ENCODE measurements at places on chromosomes 5 and 9.

DNA sequence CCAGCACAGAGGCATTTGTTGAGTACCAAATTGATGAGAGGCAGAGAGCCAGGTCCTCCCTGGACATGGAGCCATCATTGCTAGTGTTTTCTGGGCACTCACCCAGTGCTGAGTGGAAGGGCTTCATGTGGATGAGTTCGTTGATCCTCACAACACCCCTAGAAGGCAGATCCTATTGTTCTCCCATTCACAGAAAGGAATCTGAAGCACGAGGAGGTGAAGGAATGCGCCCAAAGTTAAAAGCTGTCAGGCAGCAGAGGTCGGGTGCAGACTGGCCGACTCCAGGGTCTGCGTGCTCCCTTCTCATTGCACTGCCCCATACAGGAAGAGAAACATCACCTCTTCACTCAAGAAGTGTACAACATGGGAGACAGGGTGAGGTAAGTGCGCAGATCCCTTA, 153.5 kb upstream of the TNPO1 start:
- no peak for DNase-seq

DNA sequence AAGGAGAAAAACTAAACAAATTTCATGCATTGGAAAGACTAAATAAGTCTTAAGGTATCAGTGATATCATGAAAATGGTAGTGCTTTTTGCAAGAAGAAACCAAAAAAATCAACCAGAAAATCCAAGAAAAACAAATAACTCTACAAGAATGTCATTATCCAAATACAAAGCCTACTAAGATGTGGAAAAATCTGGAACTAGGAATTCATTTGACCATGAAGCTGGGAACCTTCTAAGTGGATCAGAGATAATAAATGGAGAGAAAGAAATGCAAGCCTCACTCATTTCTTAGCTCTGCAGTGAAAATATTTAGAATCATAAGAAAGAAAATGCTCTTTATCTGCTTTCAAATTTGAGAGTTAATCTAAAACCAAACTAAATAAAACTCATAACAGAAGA, 51.3 kb downstream of the RASEF start:
- DNase-seq: peak; percentile 68

DNA sequence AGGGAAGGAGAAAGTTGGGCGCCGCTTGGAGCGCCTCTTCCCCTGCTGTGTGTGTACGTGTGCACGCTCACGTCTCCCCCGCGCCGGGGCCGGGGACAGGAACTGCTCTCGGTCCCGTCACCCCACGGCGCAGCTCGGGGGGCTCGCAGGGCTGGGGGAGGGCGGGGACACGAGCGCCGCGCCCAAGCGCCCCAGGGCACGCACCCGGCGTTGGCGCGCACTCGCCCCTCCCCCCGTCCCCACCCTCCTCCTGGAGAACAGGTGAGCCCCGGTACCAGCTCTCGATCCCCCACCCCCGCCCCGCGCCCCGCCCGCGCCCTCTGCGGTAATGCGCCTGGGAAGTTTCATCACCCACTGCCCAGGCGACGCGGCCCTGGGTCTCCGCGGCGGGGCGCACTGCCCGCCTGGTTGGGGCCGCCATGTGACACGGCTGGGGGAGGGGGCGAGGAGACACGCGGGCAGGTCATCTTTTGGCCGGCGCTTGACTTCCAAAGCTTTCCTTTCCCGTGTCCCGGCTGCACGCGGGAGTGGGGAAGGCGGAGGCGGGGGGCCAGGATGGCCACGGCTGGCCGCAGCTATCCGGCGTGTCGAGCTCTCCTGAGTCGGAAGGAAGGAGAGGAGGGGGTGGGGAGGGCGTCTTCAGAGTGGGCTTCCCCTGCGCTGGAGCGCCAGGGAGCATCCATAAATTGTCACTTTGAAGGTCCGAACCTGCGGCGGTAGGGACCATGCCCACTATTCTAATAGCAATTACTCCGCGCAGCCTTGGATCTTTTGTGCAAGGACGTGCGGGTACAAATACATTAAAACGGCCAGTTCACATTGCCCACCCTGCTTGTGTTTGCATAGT, 1.5 kb upstream of the STC2 start:
- DNase-seq: peak; percentile 77

DNA sequence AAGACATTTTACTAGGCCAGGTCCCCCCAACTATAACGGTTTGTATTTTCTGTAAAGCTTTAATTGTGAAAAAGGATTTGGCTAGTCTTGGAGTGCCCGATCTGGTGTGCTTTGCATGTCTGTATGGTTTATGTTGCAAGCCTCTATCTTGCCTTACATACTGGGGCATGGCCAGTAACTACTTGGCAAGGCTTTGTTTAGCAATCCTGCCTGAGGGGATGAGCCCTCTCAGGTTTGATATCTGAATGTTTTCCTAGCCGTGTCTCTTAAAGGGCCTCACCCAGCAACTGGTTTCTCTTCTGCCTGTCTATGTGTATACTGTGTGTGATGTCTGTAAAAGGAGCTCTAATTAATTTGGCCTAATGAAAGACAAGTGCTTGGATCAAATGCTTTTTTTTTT, 61.3 kb upstream of the SPINK5 start:
- no peak for DNase-seq

DNA sequence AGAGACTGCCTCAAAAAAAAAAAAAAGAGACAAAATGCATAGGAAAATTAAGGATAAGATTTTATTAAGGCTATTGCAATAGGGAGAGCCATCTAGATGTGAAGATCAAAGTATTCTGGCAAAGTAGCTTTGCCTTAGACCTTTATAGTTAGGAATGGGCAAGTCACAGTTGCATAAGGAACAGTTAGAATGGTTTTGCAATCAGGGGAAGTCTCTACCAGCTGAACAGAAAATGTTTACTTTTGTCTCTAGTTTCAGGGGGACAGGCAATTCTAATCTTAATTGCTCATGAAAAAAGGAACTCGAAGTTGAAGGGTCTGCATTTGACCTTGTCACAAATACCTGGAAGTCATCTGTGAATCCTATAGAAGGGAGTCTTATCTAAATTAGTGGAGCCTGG, 13.1 kb upstream of the ATP6V1G1 start:
- no peak for DNase-seq

DNA sequence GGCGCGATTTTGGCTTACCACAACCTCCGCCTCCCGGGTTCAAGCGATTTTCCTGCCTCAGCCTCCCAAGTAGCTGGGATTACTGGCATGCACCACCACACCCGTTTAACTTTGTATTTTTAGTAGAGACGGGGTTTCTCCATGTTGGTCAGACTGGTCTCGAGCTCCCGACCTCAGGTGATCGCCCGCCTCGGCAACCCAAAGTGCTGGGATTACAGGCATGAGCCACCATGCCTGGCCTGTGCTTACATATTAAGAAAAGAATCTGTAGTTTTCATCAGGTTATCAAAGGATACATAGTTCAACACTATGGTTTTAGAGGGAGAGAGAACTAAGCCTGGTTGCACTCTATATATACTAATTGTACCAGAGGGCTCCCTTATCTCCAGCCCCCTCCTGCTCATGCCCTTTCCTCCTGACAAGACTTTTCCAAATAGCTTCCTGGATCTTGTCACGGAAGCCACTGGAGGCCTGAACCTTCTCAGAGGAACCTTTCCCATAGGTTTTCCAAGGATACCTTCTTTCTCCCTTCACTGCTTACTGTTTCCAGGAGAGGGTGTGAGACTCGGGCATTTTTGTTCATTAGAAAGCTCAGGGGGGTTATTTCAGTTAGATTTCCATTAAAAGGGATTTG, 53.1 kb downstream of the SLC44A1 start:
- DNase-seq: no peak

GRCh38 chr9:1100945-1101344, 50.8 kb downstream of the DMRT2 start:
- DNase-seq: peak; percentile 36

- DNase-seq: no peak
Observed at GRCh38 chr9:90903766-90904424, 102.3 kb downstream of the SYK start.

GRCh38 chr5:149439899-149440542, 60.9 kb upstream of the IL17B start:
- peak; percentile 69 for DNase-seq

- DNase-seq: no peak
Observed at GRCh38 chr9:130414910-130415746, 29.6 kb upstream of the ASS1 start.

GRCh38 chr9:38644601-38645000, 24.2 kb upstream of the ANKRD18A start:
- DNase-seq: no peak

GRCh38 chr5:141850244-141850768, 27.9 kb downstream of the PCDH1 start:
- DNase-seq: peak; percentile 49

- DNase-seq: peak; percentile 63
Observed at GRCh38 chr9:18327121-18327520, 146.8 kb upstream of the ADAMTSL1 start.

DNA sequence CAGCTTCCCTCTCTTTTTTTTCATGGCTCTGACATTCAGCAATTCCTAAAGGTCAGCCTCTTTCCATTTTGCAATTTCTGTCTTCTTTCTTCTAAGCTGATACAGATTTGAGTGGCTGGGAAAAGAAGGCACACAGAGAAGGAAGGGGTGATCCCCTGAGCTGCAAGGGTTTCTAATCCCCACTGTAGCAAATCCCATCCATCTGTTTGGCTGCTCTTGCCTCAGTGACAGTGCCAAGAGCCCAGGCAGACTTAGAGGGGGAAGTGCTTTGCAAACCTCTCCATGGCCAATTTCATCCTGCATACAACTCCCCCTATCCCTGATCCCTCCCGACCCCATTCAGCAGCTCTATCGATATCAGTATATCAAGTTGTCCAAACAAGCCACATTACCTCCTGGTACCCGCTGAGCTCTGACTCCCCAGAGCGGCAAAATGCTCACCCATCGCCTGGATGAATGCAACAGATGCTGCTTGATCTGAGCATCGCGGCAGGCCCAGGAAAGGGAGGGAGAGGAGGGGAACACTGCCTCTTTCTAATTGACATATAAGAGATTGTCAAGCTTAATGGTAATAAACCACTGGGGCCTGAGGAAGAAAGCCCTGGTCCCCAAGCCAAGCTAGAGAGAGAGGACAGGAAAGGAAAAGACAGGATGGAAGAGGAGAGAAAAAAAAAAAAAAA, 268.9 kb downstream of the ASTN2 start:
- no peak for DNase-seq

- no peak for DNase-seq
Observed at GRCh38 chr5:26390608-26391007, 647.8 kb downstream of the CDH9 start.

DNA sequence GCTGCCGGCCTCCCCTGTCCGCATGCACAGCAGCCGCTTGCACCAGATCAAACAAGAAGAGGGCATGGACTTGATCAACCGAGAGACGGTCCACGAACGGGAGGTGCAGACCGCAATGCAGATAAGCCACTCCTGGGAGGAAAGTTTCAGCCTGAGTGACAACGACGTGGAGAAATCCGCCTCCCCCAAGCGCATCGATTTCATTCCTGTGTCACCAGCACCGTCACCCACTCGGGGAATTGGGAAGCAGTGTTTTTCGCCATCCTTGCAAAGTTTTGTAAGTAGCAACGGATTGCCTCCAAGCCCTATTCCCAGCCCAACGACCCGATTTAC, 75.3 kb downstream of the PIP5K1B start:
- no peak for DNase-seq

DNA sequence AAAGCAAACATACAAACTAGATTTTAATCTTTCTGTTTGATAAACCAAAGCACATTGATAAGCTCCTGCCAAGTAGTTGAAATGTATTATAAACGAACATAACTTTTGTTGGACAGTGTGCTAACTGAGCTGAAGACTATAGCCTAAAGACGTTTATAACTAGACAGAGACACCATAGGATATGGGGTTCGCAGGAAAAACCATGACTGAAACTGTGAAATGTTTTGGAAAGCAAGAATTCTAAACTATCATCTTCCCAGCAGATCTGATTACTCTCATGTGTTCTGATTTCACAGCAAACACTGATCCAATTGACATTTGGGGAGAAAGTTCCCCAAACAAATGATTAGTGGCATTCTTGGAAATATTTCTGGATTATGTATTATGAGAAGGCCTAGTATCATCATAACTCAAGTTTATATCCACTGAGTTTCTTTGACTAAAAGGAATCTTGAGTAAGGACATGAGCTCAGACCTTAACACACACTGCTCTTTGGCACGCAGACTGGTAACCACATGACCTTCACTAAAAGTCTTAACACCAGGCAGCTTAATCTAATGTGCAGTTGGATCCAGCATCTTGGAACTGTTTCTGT, 375.2 kb downstream of the ZNF608 start:
- DNase-seq: peak; percentile 28

DNA sequence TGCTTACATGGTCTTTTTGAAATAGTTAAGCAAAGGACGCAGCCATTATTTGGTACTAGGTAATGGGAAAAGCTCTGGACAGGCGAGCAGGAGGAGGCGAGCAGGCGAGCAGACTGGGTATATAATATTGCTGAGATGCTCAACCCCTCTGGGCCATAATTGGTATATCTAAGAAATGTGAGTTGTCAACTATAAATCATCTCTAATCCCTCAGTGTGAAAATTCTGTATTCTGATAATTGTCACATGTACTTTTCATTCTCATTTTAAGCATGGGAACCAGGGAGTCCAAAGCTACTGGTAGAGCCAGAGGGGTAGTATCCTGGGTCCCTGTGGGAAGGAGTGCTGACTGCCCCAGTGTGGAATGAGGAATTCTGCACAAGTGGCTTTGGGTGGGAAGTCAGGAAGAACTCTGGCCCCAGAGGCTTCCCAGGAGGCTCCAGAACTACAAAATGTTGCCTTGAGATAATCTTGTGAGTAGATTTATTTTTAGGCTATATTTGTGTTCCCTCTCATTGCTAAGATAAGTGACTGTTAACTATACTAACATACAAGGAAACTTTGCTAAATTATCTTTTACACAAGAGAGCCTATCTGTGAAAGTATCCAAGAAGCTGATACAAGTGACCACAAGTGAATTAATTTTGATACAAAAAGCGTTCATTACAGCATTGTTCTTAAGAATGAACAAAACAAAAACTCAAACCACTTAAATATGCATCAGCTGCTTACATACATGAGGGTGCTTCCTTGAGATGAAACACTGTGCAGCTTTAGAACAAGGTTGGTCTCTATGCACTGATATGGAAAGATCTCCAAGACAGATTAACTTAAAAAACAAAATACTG, 70.5 kb upstream of the TNFAIP8 start:
- peak; percentile 43 for DNase-seq

DNA sequence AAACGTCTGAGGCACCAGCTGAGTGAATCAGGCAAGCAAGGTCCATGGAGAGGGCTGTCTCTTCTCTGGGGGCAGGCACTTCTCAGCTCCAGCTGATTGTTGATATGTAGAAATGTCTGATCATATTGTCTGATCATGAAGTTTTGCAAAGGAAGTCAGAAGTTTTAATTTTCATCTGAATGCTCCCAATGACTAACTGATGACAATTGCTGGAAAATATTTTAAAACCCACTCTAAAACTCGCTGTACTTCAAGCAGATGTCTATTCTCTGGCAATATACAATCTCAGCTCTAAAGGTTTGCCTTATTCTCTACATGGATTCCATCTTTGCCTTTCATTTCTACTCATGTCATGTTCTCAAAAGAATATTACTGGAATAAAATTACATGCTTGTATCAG, 12.7 kb downstream of the PLK2 start:
- DNase-seq: peak; percentile 67

- no peak for DNase-seq
Observed at GRCh38 chr5:61277781-61278180, 54.3 kb upstream of the ZSWIM6 start.
